ENCODE measurements at places on chromosomes 12 and 14. TPM values are rescaled to one million over a fixed set of nuclear protein-coding genes. Genes with fewer than 3 reads are reported as not detected.
A peak's percentile ranks its signal among the peaks of the same experiment; 100 is the strongest.

Gene PIWIL1
- not detected for polyA plus RNA-seq

GRCh38 chr14:83289896-83290295 lies 1756.2 kb upstream of the SEL1L start:
- DNase-seq = no peak

GRCh38 chr14:66610154-66610563 lies 102.2 kb downstream of the GPHN start:
- peak; percentile 9 for DNase-seq

- no peak for DNase-seq
Observed at GRCh38 chr14:74261288-74261687, 22.0 kb downstream of the VSX2 start.

- DNase-seq = peak; percentile 83
Observed at GRCh38 chr14:102774391-102775153, 2.7 kb upstream of the TRAF3 start.

Gene COCH
- polyA plus RNA-seq = 1.5 TPM

DNA sequence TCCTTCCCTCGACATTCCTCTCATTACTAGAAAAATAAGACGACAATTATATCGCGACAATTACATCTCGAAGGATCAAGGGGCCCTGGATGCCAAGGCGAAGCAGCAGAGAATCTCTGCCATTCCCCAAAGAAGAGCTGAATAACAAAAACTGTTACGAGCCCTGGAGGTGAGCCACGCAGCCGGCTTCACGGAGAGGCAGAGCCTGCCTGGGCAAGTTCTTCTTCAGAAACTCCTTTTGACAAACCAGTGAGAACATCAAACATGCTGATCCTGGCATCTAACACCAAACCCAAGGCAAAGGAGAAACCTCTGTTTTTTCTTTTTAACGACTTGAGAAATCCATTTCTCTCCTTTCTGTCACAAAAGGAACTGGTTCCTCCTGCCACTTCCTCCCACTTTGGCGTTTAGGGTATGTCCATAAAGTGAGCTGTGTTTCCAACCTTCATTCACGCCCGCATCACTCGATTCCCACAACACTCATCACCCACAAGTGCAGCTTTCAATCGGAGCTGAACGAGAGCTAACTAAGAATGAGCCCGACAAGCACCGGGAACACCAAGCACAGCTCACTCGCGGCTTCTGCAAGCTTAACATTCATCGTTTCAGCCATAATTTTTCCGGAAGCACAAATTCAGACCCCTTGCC lies 21.5 kb downstream of the CCDC88C start:
- DNase-seq = no peak

Gene JPH4
- polyA plus RNA-seq = 0.53 TPM

Gene VWF
- polyA plus RNA-seq = not detected

DNA sequence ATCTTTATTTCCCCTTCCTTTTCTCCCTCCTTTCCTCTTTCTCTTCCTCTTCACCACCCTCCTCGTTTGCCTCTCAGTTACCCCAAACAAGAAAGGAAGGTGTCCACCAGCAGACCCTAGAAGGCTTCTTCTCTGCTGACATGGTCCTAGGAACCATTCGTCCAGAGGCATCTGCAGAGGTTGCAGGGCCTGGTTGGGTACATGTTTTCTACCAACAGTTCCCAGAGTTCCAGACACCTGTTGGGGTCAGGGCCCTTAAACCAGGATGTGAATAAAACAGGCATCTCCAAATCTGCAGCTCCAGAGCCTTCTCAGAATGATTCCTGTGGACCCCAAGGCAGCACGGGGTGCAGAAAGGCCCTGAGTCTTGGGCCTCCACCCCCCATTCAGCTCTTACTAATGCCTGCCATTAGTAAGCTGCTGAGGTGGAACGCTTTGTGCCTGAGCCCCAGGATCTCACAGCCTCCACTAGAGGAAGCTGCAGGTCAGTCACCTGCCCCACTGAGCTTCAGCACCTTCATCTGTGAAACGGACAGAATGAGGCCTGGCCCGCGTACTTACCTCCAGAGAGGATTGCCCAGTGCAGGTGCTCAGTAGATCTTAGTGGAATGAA lies 130.4 kb downstream of the DICER1 start:
- DNase-seq = no peak

DNA sequence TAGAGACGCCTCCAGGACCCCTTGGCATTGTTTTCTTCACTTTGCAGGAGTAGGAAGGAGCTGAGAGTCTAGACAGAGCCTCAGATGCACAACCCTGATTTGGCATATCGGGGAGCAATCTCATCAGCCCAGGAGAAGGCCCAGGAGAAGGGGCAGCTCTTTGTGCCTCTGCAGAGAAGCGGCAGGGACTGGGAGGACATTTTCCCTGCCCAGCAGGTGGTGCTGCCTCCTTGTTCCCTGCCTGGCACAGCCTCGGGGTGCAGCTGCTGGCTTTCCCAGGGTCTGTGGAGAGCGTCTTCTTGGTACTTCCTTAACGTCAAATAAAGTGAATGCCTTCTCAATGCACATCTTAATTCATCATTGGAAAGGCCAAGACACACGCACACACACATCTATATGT lies 419.5 kb downstream of the TMEM121 start:
- no peak for DNase-seq

DNA sequence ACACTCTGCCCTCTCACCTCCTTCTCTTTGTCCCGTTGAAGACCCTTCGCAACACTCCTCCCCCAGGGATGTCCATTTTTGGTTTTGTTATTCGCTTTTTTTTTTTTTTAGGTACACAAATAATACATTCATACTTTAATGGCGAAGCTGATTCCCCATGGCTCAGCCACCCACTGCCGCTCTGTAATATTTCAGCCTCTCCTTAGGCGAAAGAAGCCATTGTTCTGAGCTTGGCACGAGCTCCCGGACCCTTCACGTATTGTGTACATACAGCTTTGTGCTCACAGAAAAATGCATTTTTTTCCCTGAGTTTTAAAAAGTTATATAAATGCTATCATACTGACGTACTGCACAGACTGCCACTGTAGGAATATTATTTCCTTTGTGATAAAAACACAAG lies 115.0 kb downstream of the TMEM132C start:
- no peak for DNase-seq
